ENCODE measurements at places on chromosomes 13 and 19.

DNA sequence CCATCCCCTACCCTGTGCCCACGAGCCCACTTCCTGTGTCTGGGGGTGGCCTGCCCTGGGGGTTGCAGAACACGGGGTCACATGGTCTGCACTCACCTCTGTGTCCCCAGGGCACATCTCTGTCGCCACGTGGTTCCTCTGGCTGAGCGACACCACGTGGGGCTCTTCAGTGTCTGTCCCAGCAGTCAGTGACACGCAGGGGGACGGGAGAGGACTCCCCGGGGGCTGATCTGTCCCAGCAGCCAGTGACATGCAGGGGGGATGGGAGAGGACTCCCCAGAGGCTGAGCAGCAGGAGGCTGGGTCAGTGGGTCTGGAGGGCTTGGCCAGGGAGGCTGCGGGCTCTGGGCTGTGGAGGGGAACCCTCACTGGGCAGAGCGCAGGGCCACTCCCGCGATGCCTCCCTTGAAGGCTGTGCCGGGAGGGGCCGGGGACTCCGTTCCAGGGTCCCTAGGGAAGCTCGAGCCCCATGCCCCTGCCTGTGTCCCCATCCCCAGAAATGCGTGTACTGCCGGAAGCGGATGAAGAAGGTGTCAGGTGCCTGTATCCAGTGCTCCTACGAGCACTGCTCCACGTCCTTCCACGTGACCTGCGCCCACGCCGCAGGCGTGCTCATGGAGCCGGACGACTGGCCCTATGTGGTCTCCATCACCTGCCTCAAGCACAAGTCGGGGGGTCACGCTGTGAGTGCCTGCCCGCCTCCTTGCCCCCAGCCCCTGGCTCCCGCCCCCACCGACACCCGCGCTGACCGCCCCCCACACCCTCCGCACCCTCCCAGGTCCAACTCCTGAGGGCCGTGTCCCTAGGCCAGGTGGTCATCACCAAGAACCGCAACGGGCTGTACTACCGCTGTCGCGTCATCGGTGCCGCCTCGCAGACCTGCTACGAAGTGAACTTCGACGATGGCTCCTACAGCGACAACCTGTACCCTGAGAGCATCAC is 174.8 kb downstream of the KDM4B start:
- no peak for DNase-seq

DNA sequence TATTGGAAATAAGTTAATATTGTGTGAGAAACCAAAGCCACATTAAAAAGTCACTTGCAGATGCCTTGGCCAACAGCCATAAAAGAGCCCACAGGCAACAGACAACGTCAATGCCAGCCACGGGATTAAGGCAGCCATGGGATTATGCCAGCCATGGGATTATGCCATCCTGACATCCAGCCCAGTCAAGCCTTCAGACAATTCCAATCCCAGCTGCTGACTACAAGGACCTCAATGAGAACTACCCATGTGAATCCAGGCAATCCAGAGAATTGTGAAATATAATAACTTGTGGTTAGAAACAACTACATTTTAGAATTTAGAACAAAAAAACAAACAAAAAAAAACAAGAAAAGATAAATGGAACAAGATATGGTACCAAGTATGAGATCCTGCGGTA is 356.6 kb downstream of the EFNB2 start:
- no peak for DNase-seq

GRCh38 chr19:48489608-48490216 is 20.5 kb downstream of the CYTH2 start:
- DNase-seq: peak; percentile 42

GRCh38 chr13:50456111-50456510 is 387.4 kb downstream of the DLEU7 start:
- no peak for DNase-seq

GRCh38 chr19:40596608-40597328 is 4.4 kb upstream of the LTBP4 start:
- peak; percentile 46 for DNase-seq

DNA sequence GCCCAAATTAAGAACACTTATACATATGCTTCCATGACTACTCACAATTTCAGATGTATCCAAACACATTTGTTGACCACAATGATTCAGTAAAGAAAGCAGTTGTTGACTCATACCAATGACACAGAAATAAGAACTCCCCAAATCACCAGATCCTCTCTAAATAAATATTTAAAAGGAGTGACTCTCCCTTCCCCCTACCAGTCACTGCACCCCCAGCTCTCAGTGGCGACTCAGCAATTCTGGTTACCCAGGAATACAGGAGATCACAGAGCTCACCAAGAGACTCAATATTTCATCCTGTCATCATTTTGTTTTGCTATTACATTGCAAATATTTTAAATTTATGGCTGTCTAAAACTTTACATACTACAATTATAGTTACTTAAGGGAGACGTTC is 131.5 kb downstream of the RGCC start:
- DNase-seq: peak; percentile 95
